ENCODE measurements at places on chromosomes 11 and 22.

- DNase-seq, result no peak
Observed at GRCh38 chr11:23490557-23491235, 630.4 kb upstream of the CCDC179 start.

DNA sequence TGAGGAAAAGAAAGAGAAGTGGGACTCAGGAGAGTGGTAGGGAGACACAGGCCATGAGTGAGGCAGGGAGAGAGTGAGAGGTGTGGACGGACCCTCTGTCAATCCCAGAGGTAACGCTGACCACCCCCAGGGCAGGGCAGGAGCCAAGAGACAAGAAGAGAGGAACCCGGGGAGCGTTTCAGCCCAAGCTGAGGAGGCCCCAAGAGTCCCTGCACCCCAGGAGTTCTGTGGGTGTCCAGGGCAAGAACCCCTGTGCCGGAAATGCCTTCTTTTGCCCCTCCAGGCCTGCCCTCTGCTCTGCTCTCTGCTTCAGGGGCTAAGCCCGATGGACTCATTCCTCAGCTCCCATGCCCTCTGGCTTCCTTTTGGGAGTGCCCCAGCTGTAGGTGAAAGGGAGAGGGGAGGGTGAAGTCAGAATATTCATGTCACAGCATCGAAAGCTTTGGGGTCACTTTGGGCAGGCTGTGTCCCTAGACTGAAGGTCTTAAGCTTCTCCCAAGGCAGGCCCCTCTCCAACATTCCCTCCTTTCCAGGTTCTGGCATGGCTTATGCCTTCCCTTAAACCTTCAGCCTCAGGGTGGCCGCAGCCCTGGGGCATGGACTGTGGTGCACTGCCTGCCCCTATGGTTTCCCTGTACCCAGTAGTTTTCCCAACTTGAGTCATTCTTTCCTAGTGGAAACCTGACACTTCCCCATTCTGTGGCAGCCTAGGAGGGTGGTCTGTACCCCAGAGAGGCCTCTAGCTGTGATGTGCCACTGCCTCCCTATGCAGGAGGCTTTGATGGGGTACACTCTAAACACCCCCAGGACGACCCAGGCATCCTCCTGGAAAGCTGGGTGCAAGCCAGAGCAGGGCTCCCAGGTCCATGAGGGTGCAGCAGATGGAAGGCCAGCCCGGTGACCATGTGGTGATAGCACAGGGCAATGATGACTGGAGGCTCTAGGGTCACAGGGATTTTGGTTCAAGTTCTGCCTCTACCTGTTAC is 27.1 kb downstream of the MYEOV start:
- no peak for DNase-seq

- DNase-seq, result no peak
Observed at GRCh38 chr22:50621356-50621880, 6.5 kb downstream of the ARSA start.

DNA sequence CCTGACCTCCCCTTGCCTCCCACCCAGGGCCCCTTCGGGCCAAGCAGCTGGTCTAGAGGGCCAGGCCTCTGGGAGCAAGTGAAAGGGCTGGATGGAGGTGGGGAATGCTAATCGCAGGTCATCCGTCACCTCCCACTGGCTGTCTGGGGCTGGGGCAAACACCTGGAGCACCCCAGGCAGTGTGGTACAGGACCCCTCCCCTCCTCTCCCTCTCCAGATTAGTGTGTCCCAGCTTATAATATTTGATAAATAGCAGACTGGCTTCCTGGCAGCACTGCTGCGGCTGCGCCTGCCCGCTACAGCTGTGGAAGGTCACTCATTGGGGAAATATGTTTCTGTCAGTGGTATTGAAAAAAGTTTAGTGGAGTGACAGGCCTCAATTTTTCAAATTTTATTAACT is 90.7 kb upstream of the PHOX2A start:
- no peak for DNase-seq

GRCh38 chr11:35549787-35550186 is 24.4 kb upstream of the PAMR1 start:
- DNase-seq, result no peak

- DNase-seq, result no peak
Observed at GRCh38 chr11:13269775-13270174, 7.8 kb upstream of the BMAL1 start.

Data from right forelimb (tissue), 1 donor.